Large intestine (tissue), 12 donors: ENCODE measurements at places on chromosomes 7 and 10. TPM values are rescaled to one million over a fixed set of nuclear protein-coding genes. Genes with fewer than 3 reads are reported as not detected.

Gene PIK3CG
- 2.7 TPM for polyA plus RNA-seq

Gene PDE1C
- 2.6 TPM for polyA plus RNA-seq

Gene HOXA10
- 0.12 TPM for polyA plus RNA-seq

Gene CHN2
- 33.6 TPM for polyA plus RNA-seq

Gene RELN
- 5.0 TPM for polyA plus RNA-seq
